ENCODE measurements at places on chromosomes 1 and 21.

- DNase-seq, result no peak
These were observed 174.6 kb downstream of the KCNK2 start for GRCh38 chr1:215256936-215257679.

GRCh38 chr1:43597721-43598120 lies 52.2 kb upstream of the KDM4A start:
- no peak for DNase-seq

GRCh38 chr1:97377432-97378034 lies 543.3 kb downstream of the DPYD start:
- no peak for DNase-seq

DNA sequence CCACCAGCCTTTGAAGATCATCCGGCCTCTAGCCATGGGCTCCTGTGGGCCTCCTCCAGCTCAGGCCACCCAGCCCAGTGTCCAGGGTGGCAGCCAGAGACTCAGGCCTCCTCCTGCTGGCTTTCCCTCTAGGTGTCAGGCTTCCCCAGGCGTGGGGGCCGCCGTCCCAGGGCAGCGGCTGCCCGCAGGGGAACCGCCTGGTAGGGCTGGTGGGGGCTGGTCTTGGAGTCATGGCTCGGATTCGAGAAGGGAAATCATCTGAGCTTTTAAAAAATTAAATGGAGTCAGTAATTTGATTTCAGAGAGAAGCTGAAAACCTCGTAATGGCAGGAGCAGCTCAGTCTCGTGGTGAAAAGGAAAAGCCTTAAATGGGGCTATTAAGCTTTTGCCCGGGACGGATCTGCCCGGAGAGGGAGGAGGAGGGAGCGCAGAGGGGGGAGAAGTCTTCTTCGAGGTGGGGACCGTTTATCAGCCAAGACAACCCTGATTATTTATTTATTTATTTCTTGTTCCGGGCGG lies 66.4 kb upstream of the TARDBP start:
- DNase-seq, result peak; percentile 79

- no peak for DNase-seq
These were observed 2.1 kb downstream of the PFKL start for GRCh38 chr21:44301961-44302406.

Data from osteoblast (primary cell).